Daoy (cell line): ENCODE measurements at places on chromosomes 11 and 22. TPM values are rescaled to one million over a fixed set of nuclear protein-coding genes. Genes with fewer than 3 reads are reported as not detected.

GRCh38 chr11:70470127-70470526 is 71.8 kb downstream of the CTTN start:
- peak; percentile 68 for DNase-seq

DNA sequence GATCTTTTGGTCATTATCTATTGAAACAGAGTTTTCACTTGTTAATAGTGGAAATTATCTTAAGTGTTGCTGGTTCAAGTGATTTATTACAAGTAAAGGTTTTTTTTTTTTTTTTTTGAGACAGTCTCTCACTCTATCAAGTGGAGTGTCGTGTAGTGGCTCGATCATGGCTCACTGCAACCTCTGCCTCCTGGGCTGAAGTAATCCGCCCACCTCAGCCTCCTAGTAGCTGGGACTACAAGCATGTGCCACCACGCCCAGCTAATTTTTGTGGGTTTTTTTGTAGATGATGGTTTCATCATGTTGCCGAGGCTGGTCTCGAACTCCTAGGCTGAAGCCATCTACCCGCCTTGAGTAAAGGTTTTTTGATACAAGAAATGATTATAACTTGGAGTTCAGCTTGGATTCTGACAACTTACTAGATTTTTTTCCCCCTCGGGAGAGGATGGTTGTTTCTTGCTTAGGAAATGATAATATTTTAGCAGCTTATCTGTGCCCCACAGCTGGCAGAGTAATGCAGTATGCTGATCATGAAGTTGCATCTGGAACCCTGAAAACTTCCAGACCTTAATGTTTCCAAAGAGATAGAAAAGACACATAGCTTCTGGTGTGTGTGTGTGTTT is 68.9 kb downstream of the MTMR3 start:
- DNase-seq, result peak; percentile 17

DNA sequence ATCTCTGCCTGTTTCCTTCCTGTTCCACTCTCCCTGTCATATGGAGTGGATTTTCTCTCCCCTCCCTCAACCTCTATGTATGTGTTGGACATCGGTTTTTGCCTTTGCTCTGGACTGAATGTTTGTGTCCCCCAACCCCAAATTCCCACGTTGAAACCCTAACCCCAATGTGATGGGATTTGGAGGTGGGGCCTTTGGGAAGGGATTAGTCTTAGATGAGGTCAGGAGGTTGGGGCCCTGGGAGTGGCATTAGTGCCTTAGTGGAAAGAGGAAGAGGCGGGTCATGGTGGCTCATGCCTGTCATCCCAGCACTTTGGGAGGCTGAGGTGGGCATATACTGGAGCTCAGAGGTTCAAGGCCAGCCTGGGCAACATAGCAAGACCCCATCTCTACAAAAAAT is 11.6 kb downstream of the TP53AIP1 start:
- no peak for DNase-seq

DNA sequence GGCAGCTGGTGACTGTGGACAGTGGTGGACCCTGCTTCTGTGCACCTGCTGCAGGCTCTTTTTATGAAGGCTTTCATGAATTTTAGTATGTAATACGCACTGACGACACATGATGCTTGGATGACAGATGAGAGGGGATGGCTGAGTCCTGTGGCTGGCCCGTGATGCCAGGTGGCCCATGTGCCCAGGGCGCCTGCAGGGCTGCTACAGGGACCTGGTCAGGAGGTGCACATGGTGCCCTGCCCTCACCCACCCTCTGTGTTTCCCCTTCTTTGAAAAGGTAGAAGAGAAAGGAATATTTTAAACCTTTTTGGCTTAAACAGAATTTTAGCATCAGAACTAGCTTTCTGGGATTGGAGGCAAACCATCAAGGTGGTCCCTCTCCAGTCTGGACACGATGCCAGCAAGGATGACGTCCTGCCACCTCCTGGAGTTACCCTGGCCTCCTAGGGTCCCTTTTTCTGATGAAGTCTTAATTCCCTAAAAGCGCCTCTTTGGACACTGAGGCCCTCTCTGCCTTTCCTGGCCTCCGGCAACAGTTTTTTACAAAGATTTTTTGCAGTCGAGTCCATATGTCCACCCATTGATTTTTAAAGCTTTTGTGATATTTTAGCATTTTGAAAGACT is 5.4 kb upstream of the RANBP1 start:
- no peak for DNase-seq

DNA sequence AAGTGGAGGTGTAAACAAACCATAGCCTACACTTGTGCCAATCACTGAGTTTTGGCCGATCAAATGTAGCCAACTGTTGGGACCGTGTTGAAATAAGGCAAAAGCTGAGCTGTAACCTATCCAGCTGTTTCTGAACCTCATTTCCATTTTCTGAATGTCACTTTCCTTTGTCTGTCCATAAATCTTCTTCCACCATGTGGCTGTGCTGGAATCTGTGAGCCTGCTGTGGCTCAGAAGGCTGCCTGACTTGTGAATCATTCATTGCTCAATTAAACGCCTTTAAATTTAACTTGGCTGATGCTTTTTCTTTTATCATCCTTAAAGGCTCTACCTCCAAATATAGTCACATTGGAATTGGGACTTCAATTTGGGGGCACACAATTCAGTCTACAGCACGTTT is 203.1 kb upstream of the MPPED2 start:
- peak; percentile 42 for DNase-seq

DNA sequence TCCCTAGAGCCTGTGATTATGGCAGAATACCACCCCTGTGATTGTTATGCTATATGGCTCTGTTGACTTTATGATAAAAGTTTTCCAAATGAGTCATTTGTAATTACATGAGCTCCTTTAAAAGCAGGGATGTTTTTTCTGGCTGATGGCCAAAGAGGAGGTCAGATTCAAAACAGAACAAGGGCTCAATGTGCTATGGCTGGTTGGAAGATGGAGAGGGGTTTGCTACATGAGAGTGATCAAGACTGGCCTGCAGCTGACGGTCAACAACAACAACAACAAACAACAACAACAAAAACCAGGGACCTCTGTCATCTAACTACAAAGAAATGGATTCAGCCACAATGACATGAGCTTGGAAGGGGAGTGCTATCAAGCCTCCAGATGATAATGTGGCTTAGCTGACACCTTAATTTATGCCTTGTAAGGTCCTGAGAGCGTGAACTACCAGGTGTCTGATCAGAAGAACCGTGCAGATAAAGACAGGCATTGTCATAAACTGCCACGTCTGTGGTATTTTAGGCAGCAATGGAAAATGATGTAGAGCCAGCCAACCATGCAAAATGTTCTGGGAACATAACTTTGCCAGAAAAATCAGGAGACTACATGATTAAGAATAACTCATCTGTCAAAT is 47.2 kb downstream of the PIWIL3 start:
- DNase-seq, result peak; percentile 91

- peak; percentile 25 for DNase-seq
Measured at GRCh38 chr11:93020248-93021046, 51.0 kb downstream of the MTNR1B start.

DNA sequence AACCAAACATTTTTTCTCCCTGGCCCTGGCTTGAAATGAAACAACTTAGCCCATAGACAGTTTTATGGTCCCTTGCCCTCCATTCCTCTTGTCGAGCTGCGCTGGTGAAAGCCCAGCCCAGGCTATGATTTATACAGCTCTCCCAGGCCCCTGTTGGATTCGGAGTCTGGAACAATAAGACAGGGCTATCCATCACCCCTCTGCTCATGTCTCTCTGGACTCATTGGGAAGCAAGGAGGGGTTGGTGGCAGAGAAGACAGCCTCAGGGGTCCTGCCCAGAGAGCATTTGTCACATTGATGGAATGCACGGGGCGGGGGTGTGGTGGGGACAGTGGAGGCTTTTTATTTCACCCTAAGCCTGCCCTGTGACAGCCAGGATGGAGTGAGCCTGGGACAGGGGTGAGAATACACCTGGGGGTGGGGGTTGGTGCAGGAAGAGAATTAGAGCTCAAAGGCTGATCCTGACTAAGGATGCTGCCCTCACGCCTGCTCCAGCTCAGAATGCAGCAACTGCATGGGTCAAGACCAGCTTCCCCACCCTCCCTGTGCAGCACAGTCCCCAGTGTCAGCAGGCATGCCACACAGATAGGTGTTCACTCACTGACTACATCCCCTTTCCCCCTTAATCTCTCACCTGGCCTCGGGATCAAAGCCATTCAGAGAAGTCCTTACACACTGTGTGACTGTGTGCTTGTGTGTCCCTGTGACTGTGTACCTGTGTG is 10.0 kb upstream of the PKNOX2 start:
- no peak for DNase-seq

DNA sequence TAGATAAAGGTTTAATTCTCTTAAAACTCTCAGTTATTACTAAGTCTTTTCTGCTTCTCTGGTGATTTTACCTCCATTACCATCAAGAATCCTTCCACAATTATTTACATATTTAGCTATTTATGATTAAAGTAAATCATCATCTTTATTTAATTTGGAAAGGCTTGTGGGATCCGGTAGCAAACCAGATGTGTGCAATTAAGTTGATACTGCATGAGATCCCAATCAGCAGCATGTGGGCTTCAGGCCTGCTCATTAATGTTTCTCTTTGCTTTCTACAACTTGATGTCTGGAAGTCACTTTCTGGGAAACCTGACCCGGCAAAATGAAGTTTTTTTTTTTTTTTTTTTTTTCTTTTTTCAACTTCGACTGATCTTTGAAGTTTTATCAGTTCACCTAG is 558.4 kb upstream of the ANO5 start:
- no peak for DNase-seq

DNA sequence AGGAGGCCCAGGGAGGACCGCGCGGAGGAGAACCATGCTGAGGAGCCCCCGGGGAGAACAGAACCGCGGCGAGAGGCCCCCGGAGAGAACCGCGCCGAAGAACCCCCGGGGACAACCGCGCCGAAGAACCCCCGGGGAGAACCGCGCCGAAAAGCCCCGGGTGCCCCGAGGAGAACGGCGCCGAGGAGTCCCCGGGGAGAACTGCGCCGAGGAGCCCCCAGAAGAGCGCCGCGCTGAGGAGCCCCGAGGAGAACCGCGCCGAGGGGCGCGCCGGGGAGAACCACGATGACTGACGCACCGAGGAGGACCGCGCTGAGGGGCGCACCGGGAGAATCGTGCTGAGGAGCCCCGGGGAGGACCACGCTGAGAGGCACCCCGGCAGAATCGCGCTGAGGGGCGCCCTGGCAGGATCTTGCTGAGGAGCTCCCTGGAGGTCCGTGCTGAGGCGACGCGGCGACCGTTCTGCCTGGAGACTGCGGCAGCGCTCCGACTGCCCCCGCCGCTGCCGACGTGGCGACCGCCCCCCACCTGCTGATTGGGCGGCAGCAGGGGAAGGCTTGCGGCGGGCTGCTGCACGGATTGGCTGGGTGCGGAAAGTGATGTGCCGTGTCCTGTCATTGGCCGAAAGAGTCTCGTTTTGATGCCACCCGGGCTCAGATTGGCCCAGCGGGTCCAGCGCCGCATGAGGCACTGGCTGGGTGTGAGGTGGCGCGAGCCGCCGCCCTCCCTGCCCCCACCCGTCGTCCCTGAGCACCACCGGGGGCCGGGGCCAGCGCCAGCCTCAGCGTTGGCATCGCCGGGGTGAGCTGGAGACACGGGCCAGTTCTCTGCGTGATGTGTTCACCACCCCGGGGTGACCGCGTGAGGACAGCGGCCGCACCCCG is at the start of gene KCNQ1OT1:
Gene KCNQ1OT1, minus strand, starts transcription at position 464 of the 884 bp plus-strand sequence.
- DNase-seq, result peak; percentile 98

GRCh38 chr11:128735935-128736605 is 42.2 kb downstream of the FLI1 start:
- no peak for DNase-seq

DNA sequence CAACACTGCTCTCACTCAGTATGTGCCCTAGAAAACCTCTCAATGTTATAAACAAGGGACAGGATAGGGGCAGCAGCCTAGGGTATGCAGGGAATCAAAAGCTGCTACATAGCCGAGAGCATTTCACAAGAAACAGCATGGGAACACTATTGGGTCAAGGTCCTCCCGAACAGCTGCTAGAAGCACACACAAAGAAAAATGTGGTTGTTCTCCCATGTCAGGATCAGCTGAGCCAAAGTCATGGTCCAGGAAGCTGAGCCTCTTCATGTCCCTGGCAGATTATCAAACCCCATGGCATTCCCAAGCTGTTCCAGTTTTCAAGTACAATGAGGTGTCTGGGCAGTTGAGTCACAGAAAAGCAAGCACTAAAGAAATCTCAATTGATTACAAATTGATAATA is 21.0 kb upstream of the GDPD4 start:
- DNase-seq, result no peak

The TRMU gene
- total RNA-seq, result 60.4 and 77.4 TPM in 2 replicates

The CCDC116 gene
- 0.29 and 7.1 TPM in 2 replicates for total RNA-seq

The ABTB2 gene
- 9.3 and 11.4 TPM in 2 replicates for total RNA-seq

The PHLDA2 gene
- total RNA-seq, result 3.9 and 6.4 TPM in 2 replicates

The FIBIN gene
- total RNA-seq, result 0.11 and 0.60 TPM in 2 replicates

The INPP5J gene
- total RNA-seq, result 0.80 and 1.3 TPM in 2 replicates
